ENCODE measurements at places on chromosomes 3 and 15.

GRCh38 chr15:25391971-25392721 is 46.7 kb downstream of the UBE3A start:
- no peak for DNase-seq

DNA sequence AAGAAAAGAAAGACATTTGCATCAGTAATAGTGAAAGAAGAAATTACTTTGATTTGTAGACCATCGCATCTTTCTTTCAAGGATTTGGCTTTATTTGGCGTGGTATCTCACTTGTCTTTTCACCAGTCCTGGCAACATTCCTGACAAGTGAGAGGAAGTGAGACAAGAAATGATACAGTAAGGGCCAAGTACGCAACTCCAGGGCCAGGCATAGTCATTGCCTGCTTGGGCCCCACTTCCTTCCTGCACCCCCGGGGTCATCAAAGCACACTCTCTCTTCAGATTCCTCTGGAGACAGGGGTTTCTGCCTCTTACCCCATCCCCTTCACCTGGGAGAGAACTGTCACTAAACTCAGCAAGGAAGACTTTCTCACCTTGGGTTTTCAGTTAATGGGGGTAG is 55.1 kb downstream of the CD47 start:
- DNase-seq, result no peak

- DNase-seq, result no peak
Observed at GRCh38 chr3:39372833-39373232, 10.3 kb upstream of the SLC25A38 start.

DNA sequence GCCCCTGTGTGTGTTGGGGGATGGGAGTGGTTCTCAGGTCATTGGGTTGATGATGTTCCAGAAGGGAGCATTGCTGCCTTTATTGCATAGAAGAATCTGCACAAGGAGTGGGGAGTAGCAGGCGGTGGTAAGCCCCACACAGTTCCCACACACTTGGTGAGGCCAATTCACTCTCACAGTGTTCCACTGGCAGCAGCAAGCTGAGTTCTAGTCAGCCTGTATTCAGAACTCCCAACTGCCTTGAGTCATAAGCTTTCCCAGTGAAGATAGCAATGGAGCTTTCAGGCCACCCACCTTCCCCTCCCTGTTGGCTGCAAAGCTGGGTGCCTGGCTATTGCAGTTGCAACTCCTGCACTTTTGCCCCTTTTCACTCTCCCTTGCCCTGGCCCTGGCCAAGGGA is 181.1 kb upstream of the RBMS3 start:
- no peak for DNase-seq

- DNase-seq, result no peak
Observed at GRCh38 chr3:129122412-129123011, 908 bp upstream of the RAB43 start.

DNA sequence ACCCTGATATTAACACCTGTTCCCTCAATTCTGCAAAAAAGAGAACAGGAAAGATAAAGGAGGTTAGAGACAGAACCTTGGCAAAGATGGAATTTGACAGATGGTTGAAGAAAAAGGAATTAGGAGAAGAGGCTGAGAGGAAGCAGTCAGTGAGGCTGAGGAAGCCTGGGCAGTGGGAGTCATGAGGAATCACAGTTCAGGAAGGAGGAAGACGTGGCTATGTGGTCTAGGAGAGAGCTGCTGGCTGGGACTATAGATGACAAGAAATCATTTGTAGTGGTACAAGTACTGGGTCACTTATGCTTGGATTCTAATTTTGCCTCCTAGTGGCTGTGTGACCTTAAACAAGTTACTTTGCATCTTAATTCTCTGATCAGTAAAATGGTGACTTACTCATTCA is 49.0 kb downstream of the LARS2 start:
- DNase-seq, result no peak

GRCh38 chr3:129838086-129838485 is 55.4 kb downstream of the TMCC1 start:
- DNase-seq, result no peak

DNA sequence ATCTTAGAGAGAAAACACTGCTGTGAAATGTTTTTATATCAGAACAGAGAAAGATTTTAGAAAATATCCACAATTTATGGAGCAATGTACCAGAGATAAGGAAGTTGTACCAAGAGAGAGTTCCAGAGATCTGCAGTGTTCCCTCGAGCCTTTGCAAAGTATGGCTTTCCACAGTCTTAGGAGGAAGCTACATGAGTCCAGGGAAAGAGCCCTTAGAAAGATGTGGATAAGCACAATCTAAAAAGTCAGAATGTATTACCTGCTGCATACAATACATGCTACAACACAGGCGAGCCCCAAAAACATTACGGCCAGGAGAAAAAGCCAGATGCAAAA is 56.4 kb downstream of the ZNF860 start:
- DNase-seq, result no peak

GRCh38 chr15:40468898-40469331 is 1.9 kb upstream of the CHST14 start:
- DNase-seq, result no peak

DNA sequence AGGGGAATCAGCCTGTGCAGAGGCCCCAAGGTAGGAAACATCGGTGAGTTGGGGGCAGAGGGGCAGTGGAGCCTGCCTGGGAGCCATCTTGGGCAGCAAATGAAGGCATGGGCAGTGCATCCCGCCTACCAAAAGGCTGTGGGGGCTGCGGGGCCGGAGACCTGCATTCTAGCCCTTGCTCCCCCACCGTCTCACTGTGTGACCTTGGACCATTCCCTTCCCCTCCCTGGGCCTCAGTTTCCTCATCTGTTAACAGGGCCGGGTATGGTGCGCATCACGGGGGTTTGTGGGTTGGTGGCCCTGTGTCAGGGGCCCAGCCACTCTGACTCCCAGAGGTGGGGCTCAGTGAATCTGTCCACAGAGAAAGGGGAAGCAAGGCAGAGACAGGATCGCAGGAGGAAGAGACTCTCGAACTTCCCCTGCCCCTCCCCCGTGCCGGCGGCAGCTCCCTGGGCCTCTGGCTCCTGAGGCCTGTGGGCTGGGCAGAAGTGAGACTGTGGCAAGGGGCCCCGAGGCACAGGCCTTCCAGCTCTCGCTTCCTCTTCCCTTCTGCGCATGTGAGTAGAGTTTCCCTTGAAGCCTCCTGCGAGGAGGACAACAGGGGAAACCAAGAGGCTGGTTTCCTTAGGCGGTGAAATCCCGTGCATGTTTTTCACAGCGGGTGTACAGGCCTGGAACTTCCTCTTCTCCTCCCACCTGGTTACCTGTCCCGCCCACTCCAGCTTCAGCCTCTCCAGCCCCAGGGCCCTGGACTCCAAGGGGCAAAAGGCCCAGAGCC is 42.9 kb downstream of the IDH2 start:
- peak; percentile 54 for DNase-seq

DNA sequence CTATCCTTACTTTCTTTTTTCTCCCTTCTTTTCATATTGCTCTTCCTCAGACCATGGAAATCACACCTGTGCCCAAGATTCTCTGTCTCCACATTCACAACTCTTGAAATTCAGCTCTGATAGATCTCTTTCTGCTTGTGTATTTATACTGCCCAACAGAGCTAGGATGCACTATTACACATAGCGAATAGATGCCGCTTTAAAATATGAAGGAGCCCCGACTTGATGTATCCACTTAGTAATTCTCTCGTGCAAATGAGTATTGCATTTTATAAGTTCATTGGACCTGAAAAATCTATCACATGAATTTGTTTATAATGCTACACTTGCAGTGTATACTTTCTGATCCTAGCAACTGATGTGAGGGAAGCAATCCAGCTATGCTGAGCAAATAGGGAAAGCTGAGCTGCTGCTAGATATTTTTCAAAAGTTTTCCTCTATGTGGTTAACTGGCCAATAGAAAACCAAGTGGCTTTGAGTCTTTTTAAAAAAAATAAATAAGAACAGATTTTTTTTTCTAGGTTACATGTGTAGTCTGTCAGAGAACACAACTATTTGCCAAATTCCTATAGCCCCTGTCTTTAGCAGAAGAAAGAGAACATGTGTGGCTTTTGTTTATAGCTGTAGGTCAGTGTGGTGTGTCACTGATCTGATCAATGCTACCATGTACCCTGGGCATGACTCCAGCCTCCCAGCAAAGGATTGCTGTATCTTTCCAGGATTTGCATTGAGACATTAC is 64.3 kb upstream of the LEKR1 start:
- DNase-seq, result no peak

DNA sequence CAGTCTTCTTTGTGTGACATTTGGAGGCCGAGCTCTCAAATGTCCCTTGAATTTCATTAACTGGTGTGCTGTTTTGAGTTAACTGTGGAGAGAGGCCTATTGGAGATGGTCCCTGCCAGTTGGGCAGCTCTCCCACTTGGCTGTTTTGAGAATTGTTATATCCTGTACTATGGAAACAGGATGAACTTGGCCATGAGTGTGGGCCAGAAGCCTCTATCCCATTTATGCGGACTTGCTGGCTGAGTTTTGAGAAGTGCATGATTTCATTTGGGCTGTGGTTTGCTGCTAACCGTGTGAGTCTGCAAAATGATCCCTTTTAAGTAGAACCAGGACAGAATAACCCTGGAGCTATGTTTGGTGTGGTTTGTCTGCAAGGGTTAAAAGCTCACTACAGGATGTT is 366.0 kb downstream of the PTPRG start:
- DNase-seq, result no peak

DNA sequence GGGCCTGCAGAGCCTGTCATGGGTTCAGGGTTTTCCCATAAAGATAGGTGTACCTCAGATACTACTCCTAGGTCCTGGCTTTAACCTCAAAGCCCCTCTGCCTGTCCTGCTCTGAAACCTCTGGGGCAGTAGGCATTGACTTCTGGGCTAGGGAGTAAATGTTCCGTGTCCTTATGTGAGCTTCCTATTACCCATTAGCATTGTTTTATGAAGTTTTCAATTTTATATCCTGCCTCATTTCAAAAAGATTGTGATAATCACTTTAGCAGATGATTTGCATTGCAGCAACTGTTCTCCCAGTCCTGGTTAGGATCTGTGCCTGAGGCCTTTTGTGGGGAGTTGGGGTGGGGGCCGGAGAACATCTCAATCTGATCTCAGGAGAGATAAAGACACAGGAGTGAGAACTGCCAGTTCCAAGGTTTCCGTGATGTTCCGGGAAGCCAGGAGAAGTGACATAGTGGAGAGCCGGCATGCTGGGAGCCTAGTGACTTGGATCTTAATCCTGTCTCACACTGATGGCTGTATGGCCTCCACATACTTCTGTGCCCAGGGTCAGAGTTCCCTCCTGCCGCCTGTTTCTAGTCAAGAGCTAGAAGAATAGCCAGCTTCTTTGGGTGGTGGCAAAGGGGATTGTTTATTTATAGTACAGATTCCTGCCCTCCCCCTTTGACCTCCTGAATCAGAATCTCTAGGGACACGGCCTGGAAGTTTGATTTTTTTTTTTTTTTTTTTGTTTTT is 10.6 kb downstream of the TPM1 start:
- no peak for DNase-seq

- no peak for DNase-seq
Observed at GRCh38 chr3:170717410-170718402, 131.8 kb upstream of the SLC7A14 start.

- DNase-seq, result no peak
Observed at GRCh38 chr3:152272771-152273242, 4.1 kb downstream of the MBNL1 start.

GRCh38 chr3:187456250-187456649 is 88.1 kb downstream of the RTP4 start:
- no peak for DNase-seq

DNA sequence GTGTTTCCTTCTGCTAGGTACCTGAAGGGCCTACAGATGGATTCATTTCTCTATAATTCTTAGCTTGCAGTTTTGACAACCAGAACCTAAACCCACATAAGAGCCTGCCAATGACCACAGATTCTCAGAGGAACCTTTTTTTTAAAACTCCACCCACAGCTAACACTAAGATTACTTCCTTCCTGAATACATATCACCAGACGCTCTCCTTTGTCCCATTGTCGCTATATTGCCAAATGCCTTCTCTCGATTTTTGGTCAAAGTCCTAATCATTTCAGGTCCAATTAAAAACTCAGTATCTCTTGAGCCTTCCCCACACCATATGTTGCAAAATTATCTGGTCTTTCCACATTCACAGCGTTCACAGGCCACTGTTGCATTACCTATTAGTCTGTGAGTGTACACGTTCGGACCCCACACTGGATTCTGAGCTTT is 12.4 kb downstream of the ZNF710 start:
- peak; percentile 71 for DNase-seq

DNA sequence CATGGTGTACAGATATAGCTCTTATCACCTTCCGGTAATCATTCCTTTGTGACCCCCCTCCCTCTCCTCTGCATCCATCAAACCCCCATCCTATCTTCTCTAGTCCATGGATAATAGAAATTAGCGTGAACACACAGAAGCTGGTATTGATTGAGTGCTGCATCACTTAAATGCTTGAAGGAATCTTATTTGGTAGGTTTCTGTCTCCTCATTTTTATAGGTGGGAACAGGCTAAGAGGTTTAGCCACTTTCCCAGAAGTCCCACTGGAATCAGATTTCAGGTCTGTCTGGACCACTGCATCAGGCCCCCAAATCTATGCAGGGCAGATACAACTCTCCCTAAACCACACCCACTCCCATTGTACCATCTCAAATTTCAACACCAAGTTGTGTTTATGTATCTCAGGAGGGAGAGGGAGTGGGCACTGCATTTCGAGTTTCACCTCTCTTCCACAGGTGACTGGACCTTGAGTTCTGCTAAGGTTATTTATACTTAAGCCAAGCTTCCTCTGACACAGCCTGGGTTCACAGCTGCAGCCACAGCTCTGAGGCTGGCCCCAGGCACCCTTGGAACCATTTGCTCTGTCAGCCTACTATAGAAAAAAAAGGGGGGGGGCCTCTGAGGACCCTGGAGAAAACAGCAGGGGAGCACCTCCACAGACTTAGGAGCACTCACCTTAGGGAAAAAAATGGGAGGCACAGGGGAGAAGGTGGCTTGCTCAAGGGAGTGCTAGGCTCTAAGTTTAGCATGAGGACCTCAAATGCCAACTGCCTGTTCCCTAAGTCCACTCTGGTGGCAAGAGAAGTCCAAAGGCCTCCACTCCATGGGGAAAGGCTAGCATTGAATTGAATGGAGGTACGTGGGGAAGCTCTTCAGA is 2.1 kb upstream of the NMB start:
- no peak for DNase-seq

- no peak for DNase-seq
Observed at GRCh38 chr3:59872128-59872527, 822.3 kb upstream of the CFAP20DC start.

- no peak for DNase-seq
Observed at GRCh38 chr3:48137425-48137999, 50.7 kb downstream of the CDC25A start.

DNA sequence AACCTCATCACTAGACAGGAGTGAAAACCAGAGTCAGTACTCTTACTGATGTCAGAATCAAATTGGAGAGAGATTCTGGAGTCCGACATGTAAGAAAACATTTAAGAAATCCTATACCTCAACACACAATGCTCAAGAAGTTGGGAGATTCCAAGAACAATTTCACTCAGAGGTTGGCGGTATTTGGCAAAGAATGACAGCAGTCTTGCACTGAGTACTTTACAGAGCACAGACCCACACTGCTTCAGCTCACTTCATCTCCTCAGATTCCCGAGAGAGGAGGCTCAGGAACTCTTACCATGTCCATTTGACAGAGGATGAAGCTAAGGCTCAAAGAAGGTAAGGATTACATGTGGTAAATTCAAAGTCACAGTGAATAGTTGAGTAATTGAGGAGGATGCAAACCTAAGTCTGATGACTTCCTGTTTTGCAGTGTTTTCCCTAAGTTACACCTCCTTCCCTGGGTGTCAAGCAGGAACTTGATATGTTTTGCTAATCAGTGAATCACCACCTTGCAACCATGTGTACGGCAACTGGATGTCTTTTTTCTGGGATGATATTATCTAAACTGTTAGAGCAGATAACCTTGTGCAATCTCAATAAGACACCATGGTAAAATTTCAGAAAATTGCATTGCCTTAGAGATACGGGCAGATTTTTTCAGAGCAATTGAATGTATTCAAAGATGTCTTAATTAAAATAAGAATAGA is 61.3 kb upstream of the MME start:
- DNase-seq, result no peak

Measured in CD8-positive, alpha-beta memory T cell (primary cell).